GM13976 (cell line): ENCODE measurements at places on chromosomes 6 and 20.

GRCh38 chr6:127886603-127887002 lies 14.3 kb downstream of the THEMIS start:
- no peak for DNase-seq

DNA sequence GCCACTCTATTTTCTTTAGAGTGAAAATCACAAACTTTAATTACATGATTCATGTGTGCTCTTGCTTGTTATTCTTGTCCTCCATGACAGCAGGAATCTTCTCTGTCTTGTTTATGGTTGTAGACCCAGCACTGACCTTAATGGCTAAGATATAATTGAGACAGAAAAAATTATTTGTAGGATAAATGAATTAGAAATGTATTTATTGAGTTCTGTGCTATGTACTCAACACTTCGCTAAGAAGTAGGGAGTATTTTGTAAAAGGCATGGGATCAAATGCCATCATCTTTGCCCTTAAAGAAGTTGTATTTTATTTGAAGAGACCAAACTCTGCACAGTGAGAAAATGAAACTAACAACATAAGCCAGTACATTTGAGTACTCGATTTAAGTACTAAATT lies 71.2 kb downstream of the CBLN4 start:
- no peak for DNase-seq

DNA sequence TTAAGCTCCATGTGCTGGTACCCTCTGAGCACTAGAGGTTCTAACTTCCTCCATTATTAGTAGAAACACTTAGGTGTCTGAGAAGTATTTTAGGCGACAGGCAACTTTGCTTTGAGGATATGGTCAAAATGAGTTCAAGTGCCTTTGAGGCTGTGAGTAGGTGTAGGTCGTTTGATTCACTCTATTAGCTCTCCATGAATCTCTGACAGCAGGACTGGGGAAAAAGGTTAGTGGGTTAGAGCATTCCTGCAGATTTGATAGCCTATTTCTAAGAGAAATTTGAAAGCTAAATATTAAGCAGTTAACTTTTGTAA lies 45.9 kb downstream of the IGF2R start:
- DNase-seq, result no peak

GRCh38 chr6:167214206-167214605 lies 56.4 kb upstream of the GPR31 start:
- DNase-seq, result no peak

DNA sequence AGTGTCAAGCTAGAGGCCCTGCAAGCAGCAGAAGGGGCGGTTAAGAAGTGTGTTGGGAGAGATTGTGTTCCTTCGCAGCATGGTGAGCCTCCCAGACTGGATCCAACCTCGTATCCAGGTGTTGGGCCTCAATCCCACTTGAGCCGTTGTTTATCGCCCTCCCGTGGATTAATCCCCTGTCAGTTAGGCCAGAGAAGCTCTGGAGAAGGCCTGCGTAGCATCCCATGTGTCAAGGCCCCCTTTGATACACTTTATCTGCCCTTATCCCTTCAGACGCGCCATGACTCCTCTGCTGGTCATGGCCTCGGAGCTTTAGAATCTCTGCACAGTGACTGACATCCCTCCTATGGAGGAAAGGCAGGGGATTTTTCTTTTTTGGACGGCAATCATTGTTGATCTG lies 181.0 kb downstream of the ZFP64 start:
- DNase-seq, result no peak

DNA sequence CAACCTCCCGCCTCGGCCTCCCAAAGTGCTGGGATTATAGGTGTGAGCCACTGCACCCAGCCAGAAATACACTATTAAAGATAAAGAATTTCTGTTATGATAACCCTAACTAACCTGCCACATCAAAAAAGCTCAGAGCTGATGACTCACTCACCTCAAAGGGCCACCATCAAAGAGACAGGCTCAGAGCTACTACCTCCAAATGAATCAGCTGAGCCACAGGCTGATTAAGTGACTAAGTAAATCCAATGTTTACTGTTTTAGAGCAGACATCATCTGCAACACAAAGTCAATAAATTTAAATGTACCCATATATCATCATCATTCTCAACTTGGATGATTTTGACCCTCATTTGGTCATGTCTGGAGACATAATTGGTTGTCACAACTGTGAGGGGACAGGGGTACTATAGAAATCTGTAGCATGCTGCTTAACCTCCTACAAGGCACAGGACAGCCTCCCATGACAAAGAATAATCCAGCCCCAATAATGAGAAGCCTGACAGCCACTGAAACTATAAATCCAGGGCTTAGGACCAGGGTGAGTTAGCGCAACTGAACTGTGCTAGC lies 106.5 kb downstream of the ATP9A start:
- no peak for DNase-seq
